ENCODE measurements at places on chromosomes 6 and 20.

GRCh38 chr6:154536255-154536654, 25.8 kb upstream of the CNKSR3 start:
- no peak for DNase-seq

DNA sequence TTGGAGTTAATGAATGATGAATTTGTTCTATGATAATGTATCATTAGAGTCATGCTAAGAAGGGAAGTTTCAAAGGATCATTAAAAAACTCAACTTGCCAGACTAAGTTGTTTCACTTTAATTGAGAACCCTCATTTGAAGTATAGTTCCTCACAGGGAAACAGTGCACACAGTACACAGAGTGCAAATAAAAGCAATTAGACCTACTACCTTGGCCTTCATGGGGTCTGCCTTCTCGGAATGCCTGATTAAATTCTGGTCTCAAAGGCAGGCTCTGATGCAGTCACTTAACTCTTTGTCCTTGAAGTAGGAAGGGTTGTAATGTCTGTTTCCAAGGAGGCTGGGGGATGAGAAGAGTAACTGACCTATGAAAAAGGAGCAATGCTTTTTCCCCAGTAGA, 457.3 kb downstream of the TBC1D32 start:
- DNase-seq = no peak

GRCh38 chr6:155436981-155437749, 18.5 kb downstream of the NOX3 start:
- no peak for DNase-seq

- no peak for DNase-seq
Observed at GRCh38 chr6:39446909-39447308, 124.4 kb upstream of the KCNK16 start.

Measured in stimulated activated CD8-positive, alpha-beta memory T cell treated with anti-CD3 and anti-CD28 coated beads, Interleukin-12 subunit alpha, Interleukin-12 subunit beta, amount 100 ng/mL, for 4 hours (primary cell).